GDM1 (cell line): ENCODE measurements at places on chromosomes 3 and 15.

- no peak for DNase-seq
Observed at GRCh38 chr3:13577181-13578121, 28.5 kb downstream of the FBLN2 start.

GRCh38 chr15:60819360-60819759 is 340.4 kb upstream of the ICE2 start:
- no peak for DNase-seq

DNA sequence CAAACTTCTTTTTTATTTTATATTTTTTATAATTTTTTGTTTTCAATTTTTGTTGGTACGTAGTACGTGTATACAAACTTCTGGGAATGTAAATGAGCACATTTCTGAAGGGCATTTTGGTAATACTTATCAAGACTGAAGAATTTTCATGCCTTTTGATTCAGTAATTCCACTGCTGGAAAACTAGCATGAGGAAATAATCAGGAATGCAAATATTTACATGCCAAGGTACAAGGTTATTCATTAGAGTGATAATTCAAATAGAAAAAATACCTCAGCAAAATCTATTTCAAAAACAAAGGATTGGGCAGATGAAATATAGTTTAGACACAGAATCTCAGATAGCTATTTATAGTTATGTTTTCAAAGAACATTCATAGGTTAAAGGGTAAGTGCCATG is 128.7 kb downstream of the DMXL2 start:
- DNase-seq = no peak

DNA sequence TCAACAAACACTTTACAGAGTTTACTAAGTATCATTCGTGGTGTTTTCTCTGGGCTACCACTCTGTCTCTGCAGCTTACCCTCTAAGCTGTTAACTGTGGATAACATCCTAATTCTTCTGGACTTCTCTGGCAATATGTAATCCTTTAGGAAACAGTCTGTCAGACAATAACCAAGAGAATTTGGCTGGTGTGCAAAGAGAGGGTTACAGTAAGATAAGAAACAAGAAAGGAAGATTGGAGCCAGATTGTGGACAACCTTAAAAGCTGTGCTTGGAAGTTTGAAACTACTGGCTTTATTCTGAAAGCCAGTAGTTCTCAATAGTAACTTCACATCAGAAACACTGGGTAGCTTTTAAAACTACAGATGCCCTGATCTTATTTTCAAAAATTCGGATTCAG is 778 bp downstream of the ARL6 start:
- DNase-seq = no peak

DNA sequence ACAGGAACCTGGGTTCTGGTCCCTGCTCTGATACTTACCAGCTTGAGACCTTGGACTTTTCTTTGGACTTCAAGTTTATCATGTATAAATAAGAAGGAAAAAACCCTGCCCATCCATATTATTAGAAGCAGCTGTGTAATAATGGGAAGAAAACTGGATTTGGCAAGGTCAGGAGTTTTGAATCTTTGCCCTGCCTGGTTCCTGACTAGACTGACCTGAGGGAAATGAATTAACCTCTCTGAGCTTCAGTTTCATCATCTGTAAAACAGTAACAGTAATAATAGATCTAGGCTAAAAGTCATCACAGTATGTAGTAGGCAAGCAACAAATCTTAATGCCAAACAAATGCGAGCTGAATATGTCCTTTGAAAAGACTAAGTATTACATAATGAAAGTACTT is 68.8 kb downstream of the FSIP1 start:
- no peak for DNase-seq

GRCh38 chr15:98599909-98600691 is 48.2 kb upstream of the IGF1R start:
- no peak for DNase-seq

GRCh38 chr3:183455089-183455488 is 26.7 kb upstream of the MCF2L2 start:
- DNase-seq = no peak

- no peak for DNase-seq
Observed at GRCh38 chr15:97623091-97623661, 337.3 kb upstream of the ARRDC4 start.

DNA sequence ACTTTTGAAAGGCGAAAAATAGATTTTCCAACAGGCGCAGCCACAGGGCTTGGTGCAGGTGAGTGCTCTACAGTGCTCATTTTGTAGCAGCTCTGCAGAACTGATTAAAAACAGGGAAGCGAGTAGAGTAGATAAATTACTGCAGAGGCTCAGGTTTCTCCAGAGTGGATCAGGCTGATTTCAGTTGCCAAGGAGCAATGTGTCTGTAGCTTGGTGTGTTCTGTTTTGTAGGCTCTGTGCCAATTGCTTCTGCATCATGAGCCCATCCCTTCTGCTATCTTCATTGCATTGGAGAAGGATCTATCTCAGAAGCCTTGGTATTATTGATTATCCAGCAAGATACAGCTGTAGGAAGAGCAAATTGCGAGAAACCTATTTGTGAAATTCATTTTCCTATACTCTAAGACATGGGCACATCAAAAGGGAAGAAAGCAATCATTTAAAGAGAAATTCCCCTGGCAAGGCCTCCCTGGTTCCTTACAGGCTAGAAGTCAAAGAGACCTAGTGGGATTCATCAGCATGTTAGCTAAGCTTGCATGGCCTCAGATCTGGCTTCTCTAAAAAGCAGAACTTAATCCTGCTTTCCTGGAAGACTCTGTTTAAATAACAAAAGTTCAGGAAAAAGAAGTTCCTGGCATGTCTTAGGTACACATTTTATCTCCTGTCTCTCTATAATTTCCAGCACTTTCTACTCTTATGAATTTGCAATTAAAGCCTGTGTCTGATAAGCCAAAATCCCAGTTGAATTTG is 432.4 kb upstream of the ATP10A start:
- DNase-seq = no peak

DNA sequence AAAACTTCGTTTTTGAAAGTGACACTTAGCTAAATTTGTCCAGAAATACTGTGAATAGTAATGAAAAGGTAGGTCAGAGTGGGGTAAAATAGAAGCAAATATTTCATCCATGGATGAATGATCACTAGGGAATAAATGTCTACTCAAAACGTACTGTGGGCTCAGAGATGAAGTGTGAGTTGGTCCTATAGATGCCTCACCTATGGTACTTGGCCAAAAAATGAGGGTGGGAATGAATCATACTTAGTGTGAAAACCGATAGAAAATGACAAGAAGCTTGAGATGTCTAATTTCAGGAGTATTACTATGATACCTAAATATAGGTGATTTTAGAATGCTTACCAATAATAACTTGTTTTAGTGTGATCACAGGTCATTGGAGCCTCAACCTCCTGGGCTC is 155.9 kb downstream of the GMNC start:
- no peak for DNase-seq

GRCh38 chr15:78360367-78360801 is 20.2 kb downstream of the CRABP1 start:
- DNase-seq = no peak

DNA sequence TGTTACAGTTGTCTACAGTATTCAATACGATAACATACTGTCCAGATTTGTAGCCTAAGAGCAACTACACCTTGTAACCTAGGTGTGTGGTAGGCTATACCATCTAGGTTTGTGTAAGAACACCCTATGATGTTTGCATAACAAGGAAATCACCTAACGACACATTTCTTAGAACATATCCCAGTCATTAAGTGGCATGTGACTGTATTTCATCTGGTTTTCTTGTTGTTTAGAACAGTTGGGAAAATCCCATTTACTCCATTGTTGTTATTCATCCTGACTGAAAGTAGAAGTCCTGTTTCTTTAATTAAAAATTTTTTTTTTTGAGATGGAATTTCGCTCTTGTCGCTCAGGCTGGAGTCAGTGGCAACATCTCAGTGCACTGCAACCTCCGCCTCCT is 31.3 kb downstream of the LRRC28 start:
- DNase-seq = no peak

- no peak for DNase-seq
Observed at GRCh38 chr3:63179862-63180522, 98.1 kb upstream of the SYNPR start.

- no peak for DNase-seq
Observed at GRCh38 chr15:70096215-70097062, 1.3 kb downstream of the TLE3 start.

DNA sequence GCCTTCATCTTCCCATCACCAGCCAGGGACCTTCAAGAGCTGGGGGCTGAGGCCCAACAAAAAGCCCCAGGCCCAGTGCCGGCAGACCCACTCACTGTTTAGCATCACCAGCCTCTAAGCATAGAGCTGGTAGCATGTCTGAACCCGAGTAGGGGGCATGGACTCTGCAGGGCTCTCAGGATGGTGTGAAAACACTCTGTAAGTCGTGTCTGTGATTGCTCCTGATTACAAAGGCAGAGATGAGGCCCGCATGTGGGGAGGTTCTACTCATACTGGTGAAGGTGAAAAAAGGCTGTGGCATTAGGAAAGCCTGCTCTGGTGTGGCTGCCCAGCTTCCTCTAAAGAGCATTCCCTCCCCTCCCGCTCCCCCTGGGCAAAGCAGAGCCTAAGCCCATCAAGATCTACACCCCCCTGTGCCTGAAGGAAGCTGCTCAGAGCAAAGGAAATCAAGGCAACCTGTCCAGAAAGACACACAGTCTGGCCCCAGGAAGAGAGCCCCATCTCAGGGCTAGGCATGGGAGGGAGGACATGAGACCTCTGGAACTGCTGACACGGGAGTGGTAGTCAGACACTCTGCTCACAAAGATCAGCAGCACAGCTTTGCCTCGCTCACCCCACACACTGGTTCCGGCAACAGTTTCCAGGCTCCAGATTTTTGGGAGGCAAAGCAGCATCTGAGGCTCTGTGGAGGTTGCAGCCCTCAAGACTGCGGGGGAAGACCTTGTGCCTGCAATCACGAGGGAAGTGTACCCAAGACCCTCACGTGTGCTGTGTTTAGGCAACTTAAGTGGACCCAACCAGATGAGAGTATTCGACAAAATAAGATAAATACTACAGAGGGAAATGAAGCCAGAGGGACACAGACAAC is 36.7 kb downstream of the CCDC12 start:
- no peak for DNase-seq

DNA sequence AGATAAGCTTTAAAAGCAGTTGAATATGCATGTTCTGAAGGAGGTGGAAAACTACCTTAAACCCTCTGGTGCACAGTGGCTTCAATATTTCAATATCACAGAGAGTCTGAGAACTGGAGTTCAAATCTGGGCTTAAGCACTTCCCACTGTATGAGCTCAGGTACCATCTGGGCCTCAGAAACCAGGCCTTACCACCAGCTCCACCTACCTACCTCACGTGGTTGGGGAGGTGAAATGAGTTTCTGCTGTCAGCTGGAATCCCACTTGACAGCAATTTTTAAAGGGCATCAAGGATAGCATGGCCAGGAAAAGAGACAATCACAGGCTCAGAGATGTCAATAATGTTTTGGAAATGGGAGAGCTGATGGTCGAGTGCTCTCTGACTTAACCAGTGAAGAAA is 5.0 kb downstream of the CHCHD4 start:
- no peak for DNase-seq

GRCh38 chr3:123781571-123782275 is 102.4 kb downstream of the MYLK start:
- DNase-seq = no peak

DNA sequence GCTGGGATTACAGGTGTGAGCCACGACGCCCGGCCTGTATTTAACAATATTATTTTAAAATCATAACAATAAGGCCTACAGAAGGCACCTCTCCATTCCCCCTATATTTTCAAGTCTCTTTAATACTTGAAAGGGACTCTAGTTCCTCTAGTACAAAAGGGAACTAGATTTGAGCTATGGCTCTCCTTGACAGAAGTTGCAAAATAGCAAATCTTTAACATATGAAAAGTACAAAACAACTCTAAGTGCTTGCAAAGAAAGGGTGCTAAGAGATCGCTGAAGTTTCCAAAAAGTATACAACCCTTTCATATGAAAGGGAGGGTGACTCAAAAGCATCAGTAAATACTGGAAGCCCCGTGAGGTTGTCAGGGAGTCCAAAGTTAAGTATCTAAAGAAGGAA is 23.8 kb downstream of the AP3S2 start:
- no peak for DNase-seq

GRCh38 chr3:36648241-36649034 is 115.9 kb downstream of the DCLK3 start:
- DNase-seq = no peak

GRCh38 chr3:175329373-175329772 is 470.2 kb downstream of the NAALADL2 start:
- no peak for DNase-seq

DNA sequence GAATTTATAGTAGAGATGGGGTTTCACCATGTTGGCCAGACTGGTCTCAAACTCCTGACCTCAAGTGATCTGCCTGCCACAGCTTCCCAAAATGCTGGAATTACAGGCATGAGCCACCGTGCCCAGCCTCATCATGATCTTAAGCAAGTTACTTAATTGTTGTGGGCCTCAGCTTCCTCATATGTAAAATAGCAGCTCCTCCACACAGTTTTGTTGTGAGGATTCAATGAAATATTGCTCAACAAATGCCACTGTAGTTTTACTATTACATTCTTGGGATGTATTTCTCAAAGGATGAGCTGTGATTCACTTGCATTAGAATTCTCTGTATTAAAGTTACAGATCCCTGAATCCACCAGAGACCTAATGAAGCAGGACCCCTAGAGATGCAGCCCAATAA is 168.8 kb downstream of the ADAMTS9 start:
- no peak for DNase-seq

DNA sequence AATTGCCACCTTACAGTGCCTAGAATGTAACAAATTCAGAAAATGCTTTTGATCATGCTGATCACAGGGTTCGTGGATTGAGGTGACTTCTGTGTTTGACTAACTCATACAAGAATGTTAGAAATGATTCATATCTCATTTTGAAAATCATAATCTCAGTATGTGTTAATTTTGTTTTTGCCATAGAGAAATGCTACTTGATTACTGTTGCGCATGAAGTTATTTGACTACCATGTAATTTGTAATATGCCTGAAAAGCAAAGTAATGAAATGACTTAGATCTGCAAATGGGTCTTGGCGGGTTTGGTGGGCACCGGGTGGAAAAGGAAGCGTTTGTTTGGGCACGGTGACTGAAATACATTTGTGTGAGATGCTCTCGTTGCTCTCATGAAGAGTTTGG is 173.6 kb upstream of the BHLHE40 start:
- DNase-seq = no peak
